ENCODE measurements at places on chromosomes 2 and 18.

- no peak for DNase-seq
Observed at GRCh38 chr18:1916869-1917523, 654.3 kb downstream of the METTL4 start.

- DNase-seq = no peak
Observed at GRCh38 chr2:234680688-234681619, 184.1 kb upstream of the ARL4C start.

- no peak for DNase-seq
Observed at GRCh38 chr2:82837588-82838304, 1621.3 kb downstream of the SUCLG1 start.

DNA sequence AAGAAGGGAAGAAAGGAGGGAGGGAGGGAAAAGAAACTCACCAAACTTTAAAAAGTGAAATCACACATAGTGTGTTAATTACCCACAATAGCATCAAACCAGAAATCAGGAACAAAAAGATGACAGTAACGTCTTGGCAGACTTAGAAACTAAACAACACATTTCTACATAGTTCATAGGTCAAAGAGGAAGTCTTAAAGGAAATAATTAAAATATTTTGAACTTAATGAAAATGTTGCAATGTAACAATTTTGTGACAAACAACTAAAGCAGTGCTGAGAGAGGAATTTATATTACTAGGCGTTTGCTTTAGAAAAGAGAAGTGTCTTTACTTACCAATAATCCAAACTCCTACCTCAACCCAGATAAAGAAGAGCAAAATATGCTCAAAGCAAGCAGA is 505.0 kb upstream of the ID2 start:
- no peak for DNase-seq

DNA sequence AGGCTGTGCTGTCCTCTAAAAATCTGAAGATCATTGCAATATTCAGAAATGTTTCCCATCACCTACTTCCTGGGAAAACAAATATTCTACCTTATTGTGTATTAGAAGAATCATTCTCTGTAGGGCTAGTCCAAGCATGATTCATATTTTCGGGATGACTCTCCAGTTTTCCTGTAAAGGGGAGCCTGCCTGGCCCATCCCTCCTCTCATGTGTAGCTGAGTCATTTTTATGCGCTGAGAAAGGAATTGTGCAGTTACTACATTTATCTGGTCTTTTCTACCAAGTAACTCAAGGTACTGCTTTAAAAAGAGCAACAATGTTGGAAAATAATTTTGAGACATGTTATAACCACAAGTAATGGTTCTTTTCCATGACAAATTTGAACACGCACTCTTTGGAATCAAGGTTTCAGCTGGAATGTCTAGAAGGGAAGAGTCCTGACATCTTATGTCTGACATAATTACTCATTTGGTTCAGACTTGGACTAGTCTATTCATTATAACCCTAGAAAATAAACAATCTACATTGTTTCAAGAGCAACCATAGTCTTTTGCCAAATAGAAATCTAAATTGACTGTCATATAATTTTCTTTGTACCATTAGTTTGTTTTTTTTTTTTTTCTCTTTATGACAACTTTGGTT is 6.6 kb downstream of the DSG3 start:
- no peak for DNase-seq

GRCh38 chr2:134331081-134331480 is 77.2 kb downstream of the MGAT5 start:
- no peak for DNase-seq
